Stimulated activated CD4-positive, alpha-beta T cell treated with anti-CD3 and anti-CD28 coated beads, TNF-alpha, amount 100 ng/mL, for 1 hour (primary cell): ENCODE measurements at places on chromosomes 6 and 20.

DNA sequence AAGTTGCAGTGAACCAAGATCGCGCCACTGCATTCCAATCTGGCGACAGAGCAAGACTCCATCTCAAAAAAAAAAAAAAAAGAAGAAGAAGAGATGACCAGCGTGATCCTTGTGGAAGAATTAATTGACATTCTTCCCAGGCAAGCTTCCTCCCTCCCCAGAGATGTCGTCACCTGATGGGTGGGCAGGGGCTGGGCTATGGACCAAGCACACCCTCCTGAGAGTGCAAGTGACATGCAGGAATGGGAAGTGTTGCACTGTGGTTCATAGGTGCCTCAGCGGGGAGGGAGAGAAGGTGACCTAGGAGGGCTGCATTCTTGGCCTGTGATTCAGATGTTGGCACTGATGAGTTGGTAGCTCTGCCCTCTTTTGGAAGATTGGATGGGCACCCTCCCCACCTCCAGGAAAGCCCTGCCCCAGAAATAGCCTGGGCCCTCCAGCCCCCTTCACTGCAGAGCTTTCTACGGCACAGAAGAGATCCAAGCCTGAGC is 37.8 kb downstream of the TAF8 start:
- no peak for DNase-seq

DNA sequence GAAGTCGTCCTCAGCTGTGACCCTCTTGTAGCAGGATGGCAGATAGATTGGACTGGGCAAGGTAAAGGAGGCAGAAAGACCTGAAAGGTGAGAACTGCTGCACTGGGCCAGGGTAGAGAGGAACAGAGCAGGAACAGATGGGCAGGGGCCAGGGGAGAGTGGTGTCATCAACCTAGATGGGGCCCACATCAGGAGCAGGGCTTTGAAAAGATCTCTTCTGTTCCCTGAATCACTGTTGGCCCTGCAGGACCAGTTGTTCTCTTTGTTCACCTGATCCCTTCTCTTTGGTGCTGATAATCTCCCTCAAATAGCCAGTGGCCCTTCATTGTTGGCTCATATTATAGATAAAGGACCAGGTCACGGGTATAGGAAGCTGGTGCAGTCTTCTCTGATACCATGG is 59.9 kb downstream of the DTD1 start:
- no peak for DNase-seq

DNA sequence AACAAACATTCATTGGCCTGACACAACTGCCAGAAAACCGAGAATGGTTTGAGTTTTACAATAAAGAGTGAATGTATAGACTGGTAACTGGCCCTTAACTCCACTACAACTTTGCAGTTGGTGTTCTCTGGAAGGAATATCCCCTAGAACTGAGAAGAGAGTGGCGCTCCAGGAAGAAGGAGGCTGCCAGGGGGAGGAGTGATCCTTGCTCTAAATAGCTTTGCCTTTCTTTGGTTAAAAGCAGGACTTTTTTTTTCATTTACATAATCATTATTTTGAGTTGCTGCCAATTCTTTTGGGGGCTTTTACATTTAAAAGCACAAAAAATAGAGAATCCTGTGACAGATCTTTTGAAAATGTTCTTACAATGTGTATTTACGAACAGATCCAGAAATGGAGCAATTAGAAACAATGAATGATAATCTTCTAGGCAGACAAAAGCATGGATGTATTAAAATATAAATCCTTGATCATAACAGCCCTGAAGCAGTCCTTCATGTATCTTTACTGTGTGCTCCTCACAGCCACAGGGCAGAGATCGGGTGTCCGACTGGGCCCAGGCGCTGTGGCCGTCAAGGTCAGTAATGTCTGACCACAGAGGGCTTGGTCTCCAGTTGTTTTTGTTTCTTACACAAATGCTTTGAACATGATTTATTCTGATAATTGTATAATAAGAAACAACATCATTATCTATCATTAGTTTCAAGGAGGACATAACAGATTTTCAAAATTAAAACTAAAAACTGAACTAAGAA is 612.2 kb downstream of the HDGFL1 start:
- no peak for DNase-seq

DNA sequence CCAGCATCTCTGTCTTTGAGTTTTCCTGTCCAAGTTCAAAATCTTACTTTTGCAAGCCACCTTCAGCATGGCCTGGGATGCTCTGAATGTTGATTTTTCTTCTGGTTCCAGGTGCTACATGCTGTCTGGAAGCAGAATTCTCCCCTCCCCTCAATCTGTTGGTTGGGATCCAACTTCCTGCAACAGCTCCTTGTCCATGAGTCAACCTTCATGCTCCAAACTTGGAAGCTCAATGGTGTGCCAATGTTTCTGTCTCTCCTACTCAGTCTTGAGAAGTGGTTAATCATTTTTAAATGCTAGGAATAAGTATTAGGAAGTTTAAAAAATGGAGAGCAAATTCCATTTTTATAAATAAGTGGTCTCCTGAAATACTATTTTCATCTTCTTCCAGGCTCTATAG is 33.2 kb upstream of the PLEKHG1 start:
- no peak for DNase-seq

GRCh38 chr6:89887452-89888137 is 6.7 kb upstream of the GJA10 start:
- no peak for DNase-seq

DNA sequence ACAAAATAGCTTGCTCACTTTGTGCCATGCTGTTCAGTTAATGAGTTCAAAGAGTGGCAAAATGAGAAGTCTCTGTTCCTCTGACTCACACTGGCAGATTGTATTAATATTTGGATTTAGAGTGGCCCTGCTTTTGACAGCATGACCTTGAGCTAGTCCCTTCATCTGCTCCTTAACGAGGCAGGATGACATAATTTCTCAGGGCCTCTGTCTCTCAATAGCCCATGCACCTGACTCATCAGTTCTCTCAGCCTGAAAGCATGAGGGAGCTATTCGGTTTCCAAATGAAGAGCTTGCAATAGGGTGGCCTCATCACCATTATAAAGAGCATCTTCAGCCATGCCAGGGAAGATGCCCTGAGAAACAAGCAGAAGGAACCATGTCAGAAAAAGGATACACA is 38.2 kb downstream of the CAP2 start:
- DNase-seq, result no peak

GRCh38 chr6:372336-372911 is 19.1 kb upstream of the IRF4 start:
- DNase-seq, result no peak

DNA sequence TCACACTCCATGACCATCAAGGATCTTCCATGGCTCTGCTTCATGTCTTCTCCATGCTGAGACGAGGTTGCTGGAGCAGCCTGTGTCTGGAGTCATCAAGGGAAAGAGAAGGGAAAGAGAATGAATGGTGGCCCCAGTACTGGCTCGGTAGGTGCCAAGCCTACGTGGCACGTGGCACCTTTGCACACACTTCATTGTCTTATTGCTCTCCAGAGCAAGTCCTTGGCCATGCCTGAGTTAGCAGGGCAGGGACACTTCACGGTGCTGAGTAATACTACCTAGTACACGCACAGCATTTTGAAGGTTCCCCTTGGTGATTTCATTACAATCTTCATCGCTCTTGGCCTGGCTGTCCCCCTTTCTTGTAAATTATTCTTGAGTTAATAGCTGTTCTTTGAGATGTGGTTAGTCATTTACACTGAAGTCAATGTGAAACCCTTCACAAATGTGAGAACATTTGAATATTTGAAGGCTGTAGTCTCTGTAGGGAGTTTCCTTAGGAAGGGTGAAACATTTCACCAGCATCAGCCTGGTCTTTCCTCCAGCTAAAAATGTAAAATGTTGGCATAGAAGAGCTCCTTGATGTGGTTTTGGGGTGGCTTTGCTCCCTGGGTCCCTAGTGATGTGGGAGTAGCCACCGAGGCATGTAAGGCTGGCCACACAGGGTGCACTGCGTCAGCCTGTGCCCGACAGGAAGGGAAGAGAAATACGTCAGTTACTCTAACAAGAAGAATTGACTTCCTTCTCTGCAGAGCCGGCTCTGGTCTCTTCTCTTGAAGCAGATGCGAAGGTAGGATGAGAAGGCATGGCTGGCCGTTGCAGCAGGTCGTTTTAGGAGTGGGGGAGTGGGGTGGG is at the start of gene SYTL3:
SYTL3 (plus strand) TSS at position 766 of the 855 bp plus-strand sequence. CDS start 13,215 bp downstream, outside the sequence.
- DNase-seq, result peak; percentile 47

DNA sequence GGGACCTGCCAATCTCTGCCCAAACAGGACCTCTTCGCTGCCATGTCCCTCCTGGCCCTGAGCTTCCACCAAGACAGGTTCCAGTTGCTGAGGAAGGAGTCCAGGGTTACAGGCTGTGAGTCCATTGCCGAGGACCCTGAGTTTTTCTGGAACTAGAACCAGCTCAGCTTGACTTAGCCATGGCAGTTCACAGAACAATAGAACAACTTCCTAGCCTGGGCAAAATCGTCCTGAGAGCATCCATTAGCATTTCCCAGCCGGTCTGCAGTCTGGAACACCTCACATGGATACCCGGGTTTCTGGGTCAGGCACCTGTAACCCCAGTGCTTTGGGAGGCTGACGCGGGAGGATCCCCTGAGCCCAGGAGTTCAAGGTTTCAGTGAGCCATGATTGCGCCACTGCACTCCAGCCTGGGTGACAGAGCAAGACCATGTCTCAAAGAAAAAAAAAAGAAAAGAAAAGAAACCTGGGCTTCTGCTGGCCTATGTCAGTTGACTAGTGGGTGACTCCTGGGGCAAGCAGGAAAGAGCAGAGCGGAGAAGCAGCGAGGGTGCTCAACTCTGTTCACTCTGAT is 90.3 kb downstream of the TCP11 start:
- no peak for DNase-seq

GRCh38 chr6:119454714-119455113 is 105.2 kb upstream of the MAN1A1 start:
- DNase-seq, result no peak

GRCh38 chr6:152750694-152751093 is at the start of gene VIP:
VIP (plus strand) TSS chr6:152750797; CDS start chr6:152752178, 1,381 bp downstream.
- no peak for DNase-seq

- DNase-seq, result no peak
Observed at GRCh38 chr6:98828941-98829411, 5.4 kb upstream of the POU3F2 start.

GRCh38 chr6:144378437-144378836 is 93.3 kb downstream of the UTRN start:
- DNase-seq, result no peak

DNA sequence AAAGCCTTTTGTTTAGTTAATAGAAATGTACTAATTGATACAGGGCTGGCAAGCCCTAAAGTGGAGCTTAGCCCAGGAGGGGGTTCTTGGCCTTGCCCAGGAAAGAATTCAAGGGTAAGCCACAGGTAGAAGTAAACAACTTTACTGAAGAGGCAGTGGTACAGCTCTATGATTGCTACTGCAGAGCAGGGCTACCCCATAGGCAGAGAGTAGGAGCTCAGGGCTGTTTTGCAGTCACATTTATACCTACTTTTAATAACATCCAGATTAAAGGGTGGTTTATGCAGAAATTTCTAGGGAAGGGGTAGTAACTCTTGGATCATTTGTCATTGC is 680.4 kb upstream of the GJE1 start:
- DNase-seq, result no peak

DNA sequence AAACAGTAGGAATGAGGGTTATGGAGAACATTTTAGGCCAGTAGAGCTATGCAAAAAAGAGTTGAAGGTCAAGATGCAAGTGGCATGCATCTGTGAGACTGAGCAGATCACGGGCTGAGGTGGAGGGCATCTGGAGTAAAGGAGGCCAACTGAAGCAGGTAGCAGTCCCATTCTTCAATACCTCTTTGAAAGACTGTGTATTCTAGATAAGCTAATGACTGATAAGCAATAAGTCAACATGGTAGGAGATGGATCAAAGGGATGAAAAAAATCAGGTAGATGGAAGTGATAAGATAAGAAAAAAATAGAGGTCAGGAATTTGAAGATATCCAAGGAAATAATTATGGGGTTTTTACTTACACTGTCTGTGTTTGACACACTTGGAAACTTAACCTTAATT is 55.6 kb downstream of the ARMC2 start:
- DNase-seq, result no peak

- DNase-seq, result no peak
Observed at GRCh38 chr20:10402938-10403608, 30.9 kb downstream of the MKKS start.

DNA sequence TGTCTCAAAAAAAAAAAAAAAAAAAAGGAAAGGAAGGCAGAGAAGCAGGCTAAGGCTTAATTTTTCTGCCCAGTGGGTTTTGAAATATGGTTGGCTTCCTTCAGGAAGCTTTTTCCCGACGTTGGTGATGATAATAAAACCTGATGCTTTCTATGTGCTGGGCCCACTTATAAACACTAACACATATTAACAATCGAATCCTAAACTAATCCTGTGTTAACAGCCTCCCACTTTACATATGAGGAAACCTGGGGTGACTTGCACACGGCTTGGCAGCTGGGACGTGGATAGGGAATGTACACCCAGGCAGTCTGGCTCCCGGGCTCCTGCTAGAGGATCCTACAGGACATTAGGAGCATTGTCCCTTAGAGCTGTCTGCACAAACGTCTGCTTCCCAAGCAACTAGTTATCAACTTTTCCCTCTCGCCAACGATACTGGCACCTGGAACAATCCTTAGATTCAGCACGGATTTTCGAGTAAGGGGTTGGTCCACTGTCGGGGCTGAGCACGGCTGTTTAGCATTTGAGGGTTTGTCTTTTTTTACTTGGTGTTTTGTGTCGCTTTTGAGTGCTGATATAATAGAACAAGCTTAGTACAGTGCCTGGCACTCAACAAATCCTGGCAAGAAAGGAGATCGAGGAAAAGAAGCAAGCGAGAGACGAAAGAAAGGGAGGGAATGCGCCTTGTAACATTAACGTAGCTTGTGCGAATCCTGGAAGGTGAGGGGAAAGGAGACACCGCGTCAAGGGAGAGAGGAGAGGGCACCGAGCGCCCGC is 622 bp upstream of the KIZ start:
- no peak for DNase-seq

- no peak for DNase-seq
Observed at GRCh38 chr6:39053854-39054576, 5.4 kb downstream of the GLP1R start.

GRCh38 chr6:516213-516612 is 124.7 kb downstream of the IRF4 start:
- DNase-seq, result no peak

DNA sequence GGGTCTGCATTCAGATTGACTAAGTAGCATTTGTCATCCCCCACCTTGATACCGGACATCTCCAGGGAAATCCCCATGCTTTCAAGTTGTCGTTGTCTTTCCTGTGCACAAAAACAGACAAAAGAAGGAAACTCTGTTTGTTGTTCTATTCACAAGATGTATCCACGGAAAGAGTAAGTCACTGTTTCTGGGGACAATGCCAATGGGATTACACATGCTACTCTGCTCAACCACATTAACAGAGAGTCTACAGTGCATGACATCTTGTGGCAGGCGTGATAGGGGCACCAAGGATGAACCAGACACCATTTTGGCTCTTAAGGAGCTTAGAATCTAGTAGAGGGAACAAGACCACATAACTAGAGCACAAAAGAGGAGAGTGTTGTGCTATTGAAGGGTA is 124.4 kb upstream of the NUP153 start:
- DNase-seq, result no peak

DNA sequence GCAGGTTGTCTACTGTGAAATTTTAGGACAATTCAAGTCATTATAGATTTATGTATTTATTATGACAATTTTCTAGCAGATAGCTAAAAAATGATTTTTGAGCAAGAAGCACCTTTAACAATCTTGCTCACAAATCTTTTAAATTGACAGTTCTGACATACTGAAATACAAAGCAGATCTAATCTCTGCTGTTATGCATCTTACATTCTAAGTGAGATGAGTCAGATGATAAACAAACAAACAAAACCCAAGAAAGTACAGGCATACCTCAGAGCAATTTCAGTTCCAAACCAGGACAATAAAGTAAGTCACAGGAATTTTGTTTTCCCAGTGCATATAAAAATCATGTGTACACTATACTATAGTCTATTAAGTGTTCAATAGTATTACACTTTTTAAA is 430.7 kb upstream of the PTCHD4 start:
- no peak for DNase-seq

- DNase-seq, result no peak
Observed at GRCh38 chr6:95143408-95144180, 433.7 kb upstream of the MANEA start.
